ENCODE measurements at places on chromosomes 3 and 15.

GRCh38 chr3:156429125-156429524, 125.8 kb downstream of the SSR3 start:
- no peak for DNase-seq

- no peak for DNase-seq
Measured at GRCh38 chr3:194382196-194382891, 12.8 kb upstream of the LRRC15 start.

DNA sequence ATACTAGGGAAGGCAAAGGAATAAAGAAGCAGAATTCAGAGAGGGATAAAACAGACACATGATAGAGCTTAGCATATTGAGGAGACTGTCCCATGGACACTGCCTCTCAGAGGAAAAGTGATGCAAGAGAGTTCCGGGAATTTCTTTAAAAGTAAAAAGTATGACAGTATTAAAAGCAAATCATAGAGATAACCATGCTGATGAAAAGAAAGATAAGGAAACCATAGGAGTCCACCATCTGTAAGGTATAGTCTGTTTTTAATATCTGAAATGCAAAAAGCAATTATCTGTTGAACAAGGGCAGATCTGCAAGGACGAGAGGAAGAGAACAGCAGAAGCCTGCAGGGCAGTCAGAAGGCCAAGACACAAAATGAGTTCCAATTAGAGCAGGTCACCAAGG, 495.9 kb upstream of the GOLIM4 start:
- DNase-seq = no peak

DNA sequence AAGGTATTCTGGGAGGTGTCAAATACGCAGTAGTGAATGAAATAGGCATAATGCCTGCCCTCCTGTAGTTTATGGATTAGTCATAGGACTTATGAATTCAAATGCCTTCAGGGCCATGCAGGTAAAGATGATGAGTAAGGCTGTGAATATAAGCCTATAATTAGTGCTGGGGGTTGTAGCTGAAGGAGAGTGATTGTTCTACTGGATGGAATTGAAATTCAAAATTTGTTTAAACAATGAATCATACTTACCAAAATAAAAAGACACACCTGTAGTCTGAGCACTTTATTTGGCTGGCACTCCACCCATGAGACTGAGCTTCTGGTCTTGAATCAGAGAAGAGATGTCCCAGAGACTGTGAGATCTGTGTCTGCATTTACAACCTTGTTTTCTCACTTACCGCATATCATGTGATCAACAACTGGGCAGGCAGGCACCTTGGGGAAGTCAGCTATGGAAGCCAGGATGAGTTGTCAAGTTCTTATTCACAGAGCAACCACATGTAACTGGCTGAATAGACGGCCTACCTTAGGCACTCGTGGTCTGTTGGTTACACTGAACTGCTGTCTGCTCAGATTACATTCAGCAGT, 291.8 kb downstream of the NAALADL2 start:
- no peak for DNase-seq

DNA sequence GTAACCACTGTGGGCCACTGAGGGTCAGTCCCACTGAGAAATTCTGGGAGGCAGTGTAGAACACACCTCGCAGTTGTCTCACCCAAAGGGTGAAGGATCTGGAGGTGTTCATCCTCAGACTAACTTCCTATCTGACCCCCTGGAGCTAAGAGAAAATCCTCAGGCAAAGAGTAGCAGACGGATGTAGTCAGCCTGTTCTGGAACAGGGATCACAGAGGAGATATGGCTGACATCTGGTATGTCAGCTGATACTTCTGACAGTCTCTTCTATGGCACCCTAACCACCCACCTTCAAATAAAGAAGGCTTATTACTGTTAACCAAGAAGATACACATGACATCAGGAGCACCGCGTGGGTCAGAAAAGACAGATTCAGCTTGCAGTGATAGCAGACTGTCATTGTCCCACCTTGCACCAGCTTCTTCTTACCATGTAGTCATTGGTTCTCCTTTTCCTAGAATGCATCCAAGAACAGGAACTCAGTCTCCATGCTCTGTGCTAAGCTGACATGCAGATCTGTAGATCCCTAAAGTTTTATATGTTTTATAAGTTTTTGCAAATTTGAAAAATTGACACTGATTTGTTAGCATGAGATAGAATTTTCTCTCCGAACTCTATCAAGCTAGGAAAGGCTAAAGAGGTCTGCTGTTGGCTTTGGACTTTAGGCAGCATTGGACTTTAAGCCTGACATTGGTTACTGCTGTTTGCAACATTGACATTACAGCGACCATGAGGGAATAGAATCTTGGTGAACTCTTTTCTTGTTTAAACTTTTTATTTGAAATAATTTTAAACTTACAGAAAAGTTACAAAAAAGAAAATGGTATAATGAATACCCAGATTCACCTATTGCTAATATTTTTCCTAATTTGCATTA, 60.4 kb downstream of the KBTBD12 start:
- DNase-seq = peak; percentile 28
